ENCODE measurements at places on chromosomes 16 and 17.
A peak's percentile ranks its signal among the peaks of the same experiment; 100 is the strongest.

DNA sequence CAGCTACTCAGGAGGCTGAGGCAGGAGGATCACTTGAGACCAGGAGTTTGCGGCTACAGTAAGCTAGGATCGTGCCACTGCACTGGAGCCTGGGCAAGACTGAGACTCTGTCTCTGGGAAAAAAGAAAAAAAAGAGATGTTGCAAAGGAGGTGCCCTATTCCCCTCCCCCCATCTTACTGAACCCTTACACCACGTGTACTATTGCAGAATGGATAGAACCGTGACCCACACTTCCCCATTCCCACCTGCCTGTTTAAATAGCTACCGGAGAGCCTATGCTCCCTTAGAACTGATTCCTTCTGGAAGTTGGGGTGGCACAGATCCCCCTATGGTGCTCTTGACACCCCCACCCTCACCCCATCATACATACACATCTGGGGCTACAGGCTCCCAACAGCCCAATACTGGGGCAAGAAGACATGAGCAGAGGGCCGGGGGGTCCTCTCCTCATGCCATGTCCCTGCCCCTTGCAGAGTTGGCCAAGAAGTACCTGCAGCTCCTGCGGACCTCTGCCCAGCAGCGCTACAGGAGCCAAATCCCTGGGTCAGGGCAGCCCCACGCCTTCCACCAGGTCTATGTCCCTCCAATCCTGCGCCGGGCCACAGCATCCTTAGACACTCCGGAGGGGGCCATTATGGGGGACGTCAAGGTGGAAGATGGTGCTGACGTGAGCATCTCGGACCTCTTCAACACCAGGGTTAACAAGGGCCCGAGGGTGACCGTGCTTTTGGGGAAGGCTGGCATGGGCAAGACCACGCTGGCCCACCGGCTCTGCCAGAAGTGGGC is 35.7 kb downstream of the NLRC5 start:
- no peak for DNase-seq

GRCh38 chr17:67378454-67379250 is 1.6 kb downstream of the PITPNC1 start:
- peak; percentile 72 for DNase-seq

- no peak for DNase-seq
These were observed 143.7 kb downstream of the ABCC12 start for GRCh38 chr16:48011878-48012658.

GRCh38 chr17:46943501-46944393 is 20.8 kb downstream of the GOSR2 start:
- DNase-seq, result no peak

DNA sequence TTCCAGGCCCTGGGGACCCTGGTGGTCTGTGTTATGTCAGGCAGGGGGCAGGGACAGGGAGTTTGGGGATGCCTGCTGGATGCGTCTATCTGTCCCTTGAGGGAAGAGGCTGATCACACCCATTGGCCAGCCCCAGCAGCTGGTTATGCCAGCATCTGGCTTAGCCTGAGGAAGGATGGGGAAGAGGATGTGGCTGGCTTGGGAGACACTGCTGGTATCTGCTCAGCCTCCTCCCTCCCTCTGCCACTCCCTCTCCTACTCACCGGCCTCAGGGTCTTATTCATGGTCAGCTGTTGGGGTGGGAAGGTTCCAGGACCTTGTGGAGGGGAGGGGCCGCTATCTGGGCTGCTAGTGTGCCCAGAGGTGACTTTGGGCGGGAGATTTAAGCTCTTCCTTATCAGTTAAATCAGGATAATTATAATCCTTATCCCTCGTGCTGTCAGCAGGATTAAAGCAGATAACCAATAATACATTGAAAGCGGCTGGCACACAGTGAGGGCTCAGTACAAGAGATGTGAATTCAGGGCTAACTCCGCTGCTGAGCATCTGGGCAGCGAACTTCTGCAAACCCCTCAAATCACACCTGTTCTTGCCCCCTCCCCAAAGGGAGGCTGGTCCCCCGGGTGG is 36.0 kb upstream of the MLKL start:
- no peak for DNase-seq

DNA sequence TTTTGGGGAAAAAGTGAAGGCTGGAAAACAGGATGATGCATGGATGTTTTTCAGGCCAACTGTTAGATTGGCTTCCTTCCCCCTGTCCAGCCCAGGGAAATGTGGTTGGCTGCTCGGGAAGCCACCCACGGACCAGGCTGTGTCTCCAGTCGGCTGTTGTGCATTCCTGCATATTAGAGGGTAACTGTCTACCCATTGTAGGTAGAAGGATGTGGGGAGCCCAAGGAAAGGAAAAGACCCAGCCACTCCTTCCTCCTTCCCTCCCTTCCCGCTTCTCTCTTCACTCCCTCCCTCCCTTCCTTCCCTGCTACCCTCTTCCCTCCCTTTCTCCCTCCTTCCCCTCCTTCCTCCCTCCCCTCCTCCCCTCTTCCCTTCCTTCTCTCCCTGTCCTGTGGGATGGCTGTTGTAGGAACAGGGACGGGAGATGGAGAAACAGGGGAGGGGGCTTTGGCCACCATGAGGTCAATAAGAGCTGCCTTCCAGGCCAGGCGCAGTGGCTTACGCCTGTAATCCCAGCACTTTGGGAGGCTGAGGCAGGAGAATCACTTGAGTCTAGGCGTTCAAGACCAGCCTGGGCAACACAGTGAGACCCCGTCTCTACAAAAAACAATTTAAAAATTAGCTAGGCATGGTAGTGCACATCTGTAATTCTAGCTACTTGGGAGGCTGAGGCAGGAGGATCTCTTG is 16.9 kb downstream of the SYT17 start:
- DNase-seq, result no peak

- DNase-seq, result no peak
These were observed 13.1 kb downstream of the HOXB4 start for GRCh38 chr17:48565022-48565554.
